Fibroblast of lung (primary cell): ENCODE measurements at places on chromosomes 13 and 19.
A peak's percentile ranks its signal among the peaks of the same experiment; 100 is the strongest.

DNA sequence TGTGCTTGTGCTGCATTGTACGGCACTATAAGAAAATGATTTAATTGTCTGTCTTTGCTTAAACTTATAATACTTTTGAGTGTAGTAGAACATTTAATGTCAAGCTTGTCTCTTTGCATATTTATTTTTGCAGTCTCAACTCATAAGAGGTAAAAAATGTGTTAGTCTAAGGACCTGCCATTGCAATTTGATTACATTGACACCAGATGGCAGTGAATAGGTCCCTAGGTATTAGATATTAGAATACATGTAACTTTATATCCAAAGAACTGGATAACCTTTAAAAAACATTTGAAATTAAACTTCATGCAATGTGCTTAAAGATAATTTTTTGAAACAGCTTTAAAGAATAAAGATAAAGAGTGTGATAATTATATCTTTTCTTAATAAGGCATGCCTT lies 1421.3 kb downstream of the OLFM4 start:
- DNase-seq = no peak

DNA sequence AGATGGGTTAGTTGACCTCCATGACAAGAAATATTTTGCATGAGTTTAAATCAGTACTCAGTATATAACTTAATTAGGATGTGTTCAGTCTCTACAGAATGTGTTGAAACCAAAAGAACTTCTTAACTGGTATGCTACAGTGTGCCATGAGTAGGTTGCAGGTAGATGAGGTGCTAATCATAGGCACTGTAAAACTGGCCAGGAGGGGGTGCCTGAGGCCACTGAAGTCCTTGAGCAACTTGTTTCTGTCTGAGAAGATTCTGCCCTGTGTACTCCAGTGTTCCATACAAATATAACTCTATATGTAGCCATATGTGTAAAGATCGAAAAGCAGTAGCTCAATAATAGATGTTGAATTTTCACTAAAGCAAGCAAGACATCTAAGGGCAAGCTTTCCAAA lies 549.2 kb upstream of the KLF12 start:
- no peak for DNase-seq

DNA sequence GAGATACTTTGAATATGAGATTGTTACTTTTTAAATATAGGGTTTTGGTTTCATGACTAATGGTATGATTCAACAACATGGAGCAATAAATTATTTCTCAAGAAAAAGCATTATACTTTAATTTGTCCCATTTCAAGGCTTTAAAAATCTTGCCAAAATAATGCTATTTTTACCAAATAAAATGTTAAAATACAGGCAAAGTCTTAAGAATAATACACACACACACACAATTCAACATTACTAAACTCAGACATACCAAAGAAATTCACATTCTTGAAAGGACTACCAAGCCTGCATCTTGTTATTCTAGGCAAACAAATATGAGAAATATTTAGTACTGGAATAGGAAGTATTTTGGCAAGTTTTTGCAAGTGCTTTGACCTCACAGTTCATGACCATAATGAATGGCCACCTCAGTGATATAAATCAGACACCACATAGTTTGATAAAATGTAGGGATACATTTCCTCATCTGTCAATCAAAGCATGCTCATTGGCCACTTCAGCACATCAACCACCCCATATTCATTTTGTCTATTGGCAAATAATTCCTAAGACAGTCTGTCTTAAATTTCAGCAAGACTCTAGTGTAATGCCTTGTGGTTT lies 107.2 kb downstream of the NALCN start:
- DNase-seq = peak; percentile 59

GRCh38 chr19:5002143-5002542 lies 33.2 kb downstream of the KDM4B start:
- no peak for DNase-seq

GRCh38 chr13:79108914-79109643 lies 297.0 kb downstream of the RBM26 start:
- no peak for DNase-seq

DNA sequence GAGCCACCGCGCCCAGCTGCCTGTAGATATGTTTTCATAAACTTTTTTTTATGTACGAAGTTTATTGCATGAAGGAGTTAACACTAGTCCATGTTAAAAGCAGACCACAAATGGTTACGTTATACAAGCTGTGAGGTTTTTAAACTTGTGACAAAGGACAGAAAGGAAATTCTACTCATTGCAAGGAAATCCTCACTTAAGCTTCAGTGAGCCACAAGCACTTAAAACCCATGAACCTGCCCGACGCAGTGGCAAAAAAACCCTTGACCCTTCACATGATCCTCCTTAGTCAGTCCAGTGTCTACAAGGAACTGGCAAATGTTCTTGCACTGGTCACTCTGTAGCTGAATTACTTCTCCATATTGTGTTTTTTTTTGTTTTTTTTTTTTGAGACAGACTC lies 4.2 kb downstream of the MPND start:
- no peak for DNase-seq

- DNase-seq = no peak
Observed at GRCh38 chr13:28685114-28685513, 26.2 kb downstream of the POMP start.

GRCh38 chr13:38013676-38014075 lies 144.1 kb upstream of the TRPC4 start:
- DNase-seq = no peak
